ENCODE measurements at places on chromosomes 3 and 15.
A peak's percentile ranks its signal among the peaks of the same experiment; 100 is the strongest.

DNA sequence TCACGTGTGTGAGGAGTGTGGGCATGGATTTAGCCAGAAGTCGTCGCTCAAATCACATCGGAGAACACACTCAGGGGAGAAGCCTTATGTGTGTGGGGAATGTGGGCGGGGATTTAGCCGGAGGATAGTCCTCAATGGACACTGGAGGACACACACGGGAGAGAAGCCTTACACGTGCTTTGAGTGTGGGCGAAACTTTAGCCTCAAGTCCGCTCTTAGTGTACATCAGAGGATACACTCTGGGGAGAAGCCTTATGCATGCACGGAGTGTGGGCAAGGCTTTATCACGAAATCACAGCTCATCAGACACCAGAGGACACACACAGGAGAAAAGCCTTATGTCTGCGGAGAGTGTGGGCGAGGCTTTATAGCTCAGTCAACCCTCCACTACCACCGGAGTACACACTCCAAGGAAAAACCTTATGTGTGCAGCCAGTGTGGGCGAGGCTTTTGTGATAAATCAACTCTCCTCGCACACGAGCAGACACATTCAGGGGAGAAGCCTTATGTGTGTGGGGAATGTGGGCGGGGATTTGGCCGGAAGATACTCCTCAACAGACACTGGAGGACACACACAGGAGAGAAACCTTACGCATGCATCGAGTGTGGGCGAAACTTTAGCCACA, 28.1 kb downstream of the ZNF589 start:
- peak; percentile 21 for DNase-seq

GRCh38 chr3:108090049-108090700, 656 bp downstream of the CD47 start:
- peak; percentile 49 for DNase-seq

DNA sequence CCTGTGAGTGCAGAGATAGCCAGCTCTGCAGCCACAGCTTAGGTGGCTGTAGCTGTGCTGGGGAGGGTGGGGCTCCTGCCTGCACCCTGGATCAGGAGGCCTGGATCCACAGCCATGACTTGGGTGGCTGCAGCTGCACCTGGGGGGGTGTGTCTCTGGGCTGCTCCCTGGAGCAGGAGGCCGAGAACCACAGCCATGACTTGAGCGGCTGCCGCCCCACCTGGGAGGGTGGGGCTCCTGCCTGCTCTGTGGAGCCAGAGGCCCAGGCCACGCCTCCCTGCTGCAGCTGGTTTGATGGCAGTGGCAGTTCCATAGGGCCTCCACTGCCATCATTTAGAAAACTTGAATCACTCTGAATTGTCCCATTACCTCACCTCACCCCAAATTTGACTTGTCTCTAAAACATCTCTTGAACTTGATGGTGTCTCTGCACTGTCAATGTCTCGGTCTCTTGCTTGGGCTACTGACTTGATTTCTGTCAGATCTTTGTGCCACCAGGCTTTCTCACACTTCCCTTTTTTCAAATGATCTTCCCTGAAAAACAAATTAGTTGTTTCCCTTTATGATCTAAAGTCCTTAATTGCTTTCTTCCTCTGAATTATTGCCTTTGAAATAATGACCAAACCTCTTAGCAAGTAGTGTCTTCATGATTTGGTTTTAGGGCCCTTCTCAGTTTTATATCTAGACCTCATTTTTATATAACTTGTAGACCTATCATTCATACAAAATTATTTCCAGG, 313.2 kb upstream of the MME start:
- no peak for DNase-seq

GRCh38 chr3:148466143-148466542, 231.6 kb upstream of the AGTR1 start:
- no peak for DNase-seq

GRCh38 chr3:117801912-117802239, 1092.3 kb downstream of the TUSC7 start:
- no peak for DNase-seq

All from CD8-positive, alpha-beta memory T cell (primary cell).